ENCODE measurements at places on chromosomes 4 and X.

DNA sequence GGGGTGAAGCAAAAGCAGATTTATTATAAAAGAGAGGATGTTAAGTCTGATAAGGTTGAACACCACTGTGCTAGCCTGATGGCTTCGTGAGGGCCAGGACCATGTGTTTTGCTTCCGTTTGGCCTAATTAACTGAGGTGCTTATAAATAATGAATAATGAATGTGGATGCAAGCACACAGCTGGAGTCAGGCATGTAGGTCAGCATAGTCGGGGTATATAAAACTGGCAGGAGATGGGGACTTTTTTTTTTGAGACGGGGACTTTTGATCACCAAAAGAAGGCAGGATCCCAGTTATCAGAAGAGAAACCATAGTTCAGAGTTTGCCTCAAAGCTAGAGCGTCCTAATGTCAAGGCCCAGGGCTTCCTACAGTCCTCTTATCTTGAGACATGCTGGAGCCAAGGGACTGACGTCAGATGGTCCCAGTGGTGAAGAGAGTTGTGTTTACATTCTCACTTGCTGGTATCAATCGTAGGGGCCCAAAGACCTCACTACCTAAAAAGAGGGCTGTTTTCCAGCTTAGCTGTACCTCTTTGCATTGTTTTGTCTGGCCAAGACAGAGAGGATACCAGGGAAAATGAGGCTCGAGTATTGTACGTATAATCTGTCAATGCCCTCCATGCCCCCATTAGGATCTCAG, 50.4 kb downstream of the RTL9 start:
- DNase-seq = no peak

GRCh38 chr4:4853371-4853823, 6.1 kb upstream of the MSX1 start:
- DNase-seq = no peak

GRCh38 chr4:78379991-78380729, 171.4 kb upstream of the ANXA3 start:
- DNase-seq = no peak

- no peak for DNase-seq
Measured at GRCh38 chr4:148275266-148275665, 166.9 kb downstream of the NR3C2 start.

DNA sequence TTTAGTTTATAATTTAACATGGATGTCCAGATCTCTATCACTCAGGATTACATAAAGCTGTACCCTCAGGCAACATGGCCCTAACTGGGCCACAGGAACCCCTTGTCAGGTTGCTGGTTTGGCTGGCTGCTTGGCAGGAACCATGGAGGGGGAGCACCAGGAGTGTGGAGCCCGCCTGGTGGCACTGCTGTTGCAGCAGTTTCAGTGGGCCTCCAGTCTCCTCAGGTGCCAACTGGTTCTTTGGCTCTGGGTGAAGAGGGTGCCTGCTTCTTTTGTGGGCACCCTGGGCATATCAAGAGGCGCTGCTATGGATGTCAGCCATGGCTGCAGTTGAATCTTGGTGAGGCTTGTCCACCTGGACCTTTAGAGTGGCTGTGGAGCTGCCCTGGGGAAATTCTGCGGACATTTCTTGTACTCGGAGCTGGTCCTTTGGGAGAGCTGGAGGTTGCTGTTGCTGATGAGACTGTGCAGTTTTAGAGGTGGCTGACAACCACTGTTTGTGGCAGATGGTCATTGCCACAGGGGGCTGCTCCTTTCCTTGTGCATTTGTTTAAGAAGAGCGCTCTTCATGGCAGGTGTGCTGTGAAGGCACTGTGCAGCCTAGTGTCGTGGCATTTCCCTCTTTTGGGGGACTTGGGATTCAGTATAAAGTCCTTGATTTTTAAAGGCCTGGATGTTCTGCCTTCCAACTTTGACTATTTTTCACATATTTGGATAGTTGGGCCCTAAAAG, 10.3 kb upstream of the SMIM14 start:
- no peak for DNase-seq

Measured in activated CD4-positive, alpha-beta T cell treated with anti-CD3 and anti-CD28 coated beads, Interleukin-2, Interleukin-6, amounts not matched to agents 100 ng/mL and 50 ng/mL, durations not matched to agents 16 hours and 8 hours (primary cell).